Activated naive CD8-positive, alpha-beta T cell treated with anti-CD3 and anti-CD28 coated beads for 36 hours (primary cell): ENCODE measurements at places on chromosomes 11 and 22.

DNA sequence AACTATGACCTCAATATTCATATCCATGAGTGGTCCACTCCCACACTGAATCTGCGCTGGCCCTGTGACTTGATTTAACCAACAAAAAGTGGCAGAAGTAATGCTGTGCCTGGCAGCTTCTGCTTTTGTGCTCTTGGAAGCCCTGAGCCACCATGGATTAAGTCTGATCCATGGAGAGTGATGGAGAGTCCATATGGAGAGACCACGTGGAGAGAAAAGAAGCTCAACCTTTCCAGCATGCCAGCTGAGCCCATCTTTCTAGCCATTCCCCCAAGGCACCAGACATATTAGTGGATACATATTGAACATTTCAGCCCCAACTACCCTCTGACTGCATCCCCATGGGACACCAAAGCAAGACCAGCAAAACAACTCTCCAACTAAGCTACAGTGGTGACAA, 16.0 kb downstream of the LRRC55 start:
- no peaks in the 10 kb centered on the region for H3K36me3 ChIP-seq
- no peaks in the 10 kb centered on the region for H3K4me1 ChIP-seq
- peaks cover 6% of the 10 kb centered on the region for H3K27me3 ChIP-seq
- no peak overlapping the region for H3K27ac ChIP-seq

GRCh38 chr11:64379817-64380709, 21.1 kb downstream of the RPS6KA4 start:
- H3K27ac ChIP-seq = no peak overlapping the region
- no peaks in the 10 kb centered on the region for H3K27me3 ChIP-seq
- H3K4me3 ChIP-seq = no peak overlapping the region
- H3K4me1 ChIP-seq = peaks cover 5% of the 10 kb centered on the region
- no peaks in the 10 kb centered on the region for H3K36me3 ChIP-seq
- DNase-seq = no peak

GRCh38 chr22:42747701-42748513, 27.2 kb upstream of the A4GALT start:
- H3K4me1 ChIP-seq = no peaks in the 10 kb centered on the region
- H3K27me3 ChIP-seq = peaks cover 3% of the 10 kb centered on the region
- no peak overlapping the region for H3K27ac ChIP-seq
- DNase-seq = no peak
- H3K36me3 ChIP-seq = no peaks in the 10 kb centered on the region
- no peak overlapping the region for H3K4me3 ChIP-seq

DNA sequence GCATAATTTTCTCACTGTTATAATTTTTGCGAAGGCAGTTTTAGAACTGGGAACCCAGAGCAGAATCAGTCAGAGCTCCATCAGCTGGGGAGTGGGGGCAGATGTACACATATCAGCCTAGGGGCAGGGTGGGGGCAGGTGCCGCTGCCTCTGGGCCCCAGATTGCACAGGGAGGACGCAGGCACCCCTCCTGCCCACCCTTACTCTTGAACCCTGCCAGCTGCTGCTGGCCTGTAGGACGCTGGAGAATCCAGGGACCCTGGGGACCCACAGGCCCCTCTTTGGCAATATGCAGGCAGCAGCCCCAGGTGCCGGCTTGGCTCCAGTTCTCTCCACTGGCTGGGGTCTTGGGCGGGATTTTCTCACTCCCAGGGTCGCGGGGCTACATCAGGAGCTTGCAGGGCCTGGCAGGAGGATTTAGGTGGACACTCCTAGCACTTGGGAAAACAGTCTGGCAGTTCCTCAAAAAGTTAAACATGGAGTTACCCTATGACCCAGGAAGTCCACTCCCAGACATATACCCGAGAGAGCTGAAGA, 8.8 kb upstream of the CAPN5 start:
- no peaks in the 10 kb centered on the region for H3K27me3 ChIP-seq
- H3K4me1 ChIP-seq = no peaks in the 10 kb centered on the region

GRCh38 chr11:35380603-35381002, 38.8 kb downstream of the SLC1A2 start:
- H3K27ac ChIP-seq = no peak overlapping the region
- H3K4me3 ChIP-seq = no peak overlapping the region
- no peak for DNase-seq
- no peaks in the 10 kb centered on the region for H3K4me1 ChIP-seq
- no peaks in the 10 kb centered on the region for H3K36me3 ChIP-seq
- no peaks in the 10 kb centered on the region for H3K27me3 ChIP-seq

GRCh38 chr11:112465433-112466024, 204.9 kb upstream of the PLET1 start:
- H3K4me1 ChIP-seq = peaks cover 4% of the 10 kb centered on the region
- DNase-seq = no peak
- no peaks in the 10 kb centered on the region for H3K27me3 ChIP-seq
- H3K36me3 ChIP-seq = no peaks in the 10 kb centered on the region
- no peak overlapping the region for H3K4me3 ChIP-seq

- peak overlapping the region; percentile 87 for H3K27ac ChIP-seq
- H3K36me3 ChIP-seq = peaks cover 73% of the 10 kb centered on the region
- peaks cover 67% of the 10 kb centered on the region for H3K4me1 ChIP-seq
- H3K27me3 ChIP-seq = no peaks in the 10 kb centered on the region
- DNase-seq = peak; percentile 16
Measured at GRCh38 chr11:66070604-66071380, 720 bp downstream of the PACS1 start.

DNA sequence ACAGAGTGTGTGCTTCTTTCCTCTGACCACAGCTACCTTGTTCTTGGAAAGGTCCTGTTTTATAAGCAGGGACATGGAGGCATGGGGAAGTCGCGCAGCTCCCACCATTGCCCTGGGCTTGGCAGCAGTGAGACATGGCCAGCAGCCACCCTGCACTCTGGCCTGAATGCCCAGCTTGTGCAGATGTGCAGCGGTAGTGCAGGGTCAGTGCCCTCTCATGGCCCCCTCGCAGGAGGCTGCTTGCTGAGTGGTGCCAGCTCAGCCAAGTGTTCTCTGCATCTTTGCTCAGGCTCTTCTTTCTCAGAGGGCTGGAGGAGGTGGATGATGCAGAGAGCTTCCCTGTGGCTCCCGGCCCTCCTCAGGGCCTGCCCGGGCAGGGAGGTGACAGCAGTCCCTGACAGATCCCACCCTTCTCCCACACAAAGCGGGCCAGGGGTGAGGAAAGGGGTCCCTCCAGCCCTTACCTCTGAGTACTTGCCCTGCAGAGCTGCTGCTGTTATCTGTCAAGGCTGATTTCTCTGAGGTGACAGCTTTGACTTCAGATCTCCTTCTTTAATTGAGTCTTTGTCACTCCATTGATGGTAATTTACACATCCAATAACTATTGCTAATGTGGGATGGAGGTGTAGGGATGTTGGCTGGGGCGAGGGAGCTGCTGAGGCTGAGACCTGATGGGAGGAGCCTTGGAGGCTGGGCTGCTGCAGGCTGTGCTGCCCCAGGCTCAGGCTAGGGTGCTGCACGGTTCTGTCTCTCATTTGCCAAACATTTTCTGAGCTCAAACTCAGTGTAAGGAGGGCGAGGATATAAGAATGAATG, 47.4 kb upstream of the B3GAT1 start:
- no peaks in the 10 kb centered on the region for H3K4me1 ChIP-seq
- no peak for DNase-seq
- H3K27me3 ChIP-seq = peaks cover 18% of the 10 kb centered on the region
- no peaks in the 10 kb centered on the region for H3K36me3 ChIP-seq

- DNase-seq = no peak
- H3K36me3 ChIP-seq = no peaks in the 10 kb centered on the region
- peaks cover 17% of the 10 kb centered on the region for H3K4me1 ChIP-seq
- no peaks in the 10 kb centered on the region for H3K27me3 ChIP-seq
- no peak overlapping the region for H3K4me3 ChIP-seq
Measured at GRCh38 chr22:39470451-39471291, 13.9 kb downstream of the MGAT3 start.

DNA sequence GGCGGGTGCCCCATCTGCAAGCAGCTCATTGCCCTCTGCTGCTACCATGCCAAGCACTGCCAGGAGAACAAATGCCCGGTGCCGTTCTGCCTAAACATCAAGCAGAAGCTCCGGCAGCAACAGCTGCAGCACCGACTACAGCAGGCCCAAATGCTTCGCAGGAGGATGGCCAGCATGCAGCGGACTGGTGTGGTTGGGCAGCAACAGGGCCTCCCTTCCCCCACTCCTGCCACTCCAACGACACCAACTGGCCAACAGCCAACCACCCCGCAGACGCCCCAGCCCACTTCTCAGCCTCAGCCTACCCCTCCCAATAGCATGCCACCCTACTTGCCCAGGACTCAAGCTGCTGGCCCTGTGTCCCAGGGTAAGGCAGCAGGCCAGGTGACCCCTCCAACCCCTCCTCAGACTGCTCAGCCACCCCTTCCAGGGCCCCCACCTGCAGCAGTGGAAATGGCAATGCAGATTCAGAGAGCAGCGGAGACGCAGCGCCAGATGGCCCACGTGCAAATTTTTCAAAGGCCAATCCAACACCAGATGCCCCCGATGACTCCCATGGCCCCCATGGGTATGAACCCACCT, 28.0 kb upstream of the L3MBTL2 start:
- peaks cover 15% of the 10 kb centered on the region for H3K4me1 ChIP-seq
- H3K4me3 ChIP-seq = no peak overlapping the region
- DNase-seq = no peak
- H3K27ac ChIP-seq = no peak overlapping the region
- peaks cover 43% of the 10 kb centered on the region for H3K36me3 ChIP-seq
- no peaks in the 10 kb centered on the region for H3K27me3 ChIP-seq

- no peaks in the 10 kb centered on the region for H3K4me1 ChIP-seq
- no peak overlapping the region for H3K27ac ChIP-seq
- H3K27me3 ChIP-seq = no peaks in the 10 kb centered on the region
- no peak overlapping the region for H3K4me3 ChIP-seq
- DNase-seq = no peak
Measured at GRCh38 chr11:41955066-41955465, 495.6 kb upstream of the LRRC4C start.

- no peak overlapping the region for H3K27ac ChIP-seq
- no peaks in the 10 kb centered on the region for H3K4me1 ChIP-seq
- H3K27me3 ChIP-seq = no peaks in the 10 kb centered on the region
- H3K4me3 ChIP-seq = no peak overlapping the region
- no peak for DNase-seq
- no peaks in the 10 kb centered on the region for H3K36me3 ChIP-seq
Measured at GRCh38 chr11:96741068-96741467, 351.3 kb downstream of the JRKL start.

DNA sequence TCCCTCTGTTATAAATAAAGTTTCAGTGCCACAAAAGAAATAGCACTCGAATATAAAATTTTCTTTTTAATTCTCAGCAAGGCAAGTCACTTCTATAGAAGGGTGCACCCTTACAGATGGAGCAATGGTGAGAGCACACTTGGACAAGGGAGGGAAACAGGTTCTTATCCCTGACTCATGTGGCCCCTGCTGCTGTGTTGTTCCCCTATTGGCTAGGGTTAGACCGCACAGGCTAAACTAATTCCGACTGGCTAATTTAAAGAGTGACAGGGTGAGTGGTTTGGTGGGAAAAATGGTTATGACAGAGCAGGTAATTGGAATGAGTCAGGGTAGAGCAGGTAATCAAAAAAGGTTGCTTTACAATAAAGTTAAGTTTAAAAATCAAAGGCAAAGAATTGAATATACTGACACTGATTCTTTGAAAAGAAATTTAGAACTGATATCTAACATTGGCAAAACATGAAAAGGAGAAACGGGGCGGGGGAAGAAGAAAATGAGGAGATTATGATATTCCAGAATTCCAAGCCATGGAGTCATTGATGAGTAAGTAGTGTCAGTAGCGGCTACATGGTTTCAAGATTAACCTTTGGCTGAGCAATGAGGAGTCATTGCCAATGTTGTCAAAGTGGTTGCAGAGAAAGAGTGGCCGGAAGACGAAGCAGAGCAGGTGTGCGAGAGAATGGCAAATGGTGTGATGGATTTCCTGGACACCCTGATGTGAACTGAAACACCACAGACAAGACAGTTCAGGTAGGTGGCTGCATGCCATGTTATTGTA, 48.4 kb upstream of the MRGPRX1 start:
- DNase-seq = no peak
- no peaks in the 10 kb centered on the region for H3K4me1 ChIP-seq
- no peaks in the 10 kb centered on the region for H3K36me3 ChIP-seq
- no peak overlapping the region for H3K27ac ChIP-seq
- no peak overlapping the region for H3K4me3 ChIP-seq

DNA sequence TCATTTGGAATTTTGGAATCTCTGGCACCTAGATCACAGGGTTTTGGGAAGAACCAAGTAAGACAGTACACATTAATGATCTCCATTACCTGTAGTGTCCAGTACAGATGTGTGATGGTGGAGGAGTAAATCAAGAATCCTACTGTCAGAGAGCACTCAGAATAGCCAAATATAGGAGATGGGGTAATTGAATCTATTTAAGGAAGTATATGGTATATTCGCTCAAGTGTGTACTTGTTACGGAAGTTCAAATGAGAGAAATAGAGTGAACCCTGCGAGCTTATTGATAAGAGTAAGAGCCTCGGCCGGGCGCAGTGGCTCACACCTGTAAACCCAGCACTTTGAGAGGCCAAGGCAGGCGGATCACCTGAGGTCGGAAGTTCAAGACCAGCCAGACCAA, 2.2 kb downstream of the SPCS2 start:
- H3K4me3 ChIP-seq = peak overlapping the region; percentile 99
- peaks cover 35% of the 10 kb centered on the region for H3K36me3 ChIP-seq
- H3K27ac ChIP-seq = peak overlapping the region; percentile 11
- no peaks in the 10 kb centered on the region for H3K27me3 ChIP-seq
- no peak for DNase-seq

DNA sequence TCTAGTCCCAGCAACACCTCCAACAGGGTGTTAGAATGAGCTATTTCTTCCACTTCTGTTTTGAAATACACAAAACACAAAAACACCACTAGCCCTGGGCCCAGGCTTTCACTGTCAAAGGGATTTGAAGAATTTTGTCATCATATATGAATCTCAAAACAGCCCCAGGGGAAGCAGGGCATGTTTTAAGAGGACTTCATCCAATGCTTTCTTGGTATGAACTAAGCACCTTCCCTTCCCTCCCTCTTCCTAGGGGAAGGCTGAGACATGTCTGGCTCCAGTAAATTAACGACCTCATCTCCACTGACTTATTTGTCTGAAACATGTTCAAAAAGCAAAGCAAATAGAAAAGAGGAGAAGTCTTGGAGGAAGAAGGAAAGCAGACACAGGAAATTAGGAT, 75.7 kb upstream of the INCENP start:
- no peaks in the 10 kb centered on the region for H3K36me3 ChIP-seq
- DNase-seq = no peak
- no peak overlapping the region for H3K4me3 ChIP-seq
- H3K27ac ChIP-seq = no peak overlapping the region
- H3K27me3 ChIP-seq = peaks cover 4% of the 10 kb centered on the region

- no peaks in the 10 kb centered on the region for H3K27me3 ChIP-seq
- no peak for DNase-seq
- peak overlapping the region; percentile 98 for H3K27ac ChIP-seq
- peaks cover 8% of the 10 kb centered on the region for H3K36me3 ChIP-seq
Measured at GRCh38 chr22:39935612-39936011, 24.6 kb upstream of the TMA7B start.
